ENCODE measurements at places on chromosomes 16 and 17. TPM values are rescaled to one million over a fixed set of nuclear protein-coding genes. Genes with fewer than 3 reads are reported as not detected.

Gene CX3CL1
- not detected for total RNA-seq

Gene GDPD3
- 5.1 TPM for total RNA-seq

Gene HOXB1
- not detected for total RNA-seq

Gene SCARF1
- total RNA-seq, result 0.21 TPM

Gene TMED6
- total RNA-seq, result not detected

Gene TSPAN10
- 0.48 TPM for total RNA-seq

Gene P2RX1
- total RNA-seq, result not detected

Gene SLC12A3
- 0.96 TPM for total RNA-seq

Gene SLC35G6
- total RNA-seq, result not detected

Gene IRX3
- total RNA-seq, result 3.4 TPM

Gene TMC8
- total RNA-seq, result 0.48 TPM

Gene GAST
- not detected for total RNA-seq

Gene CYGB
- total RNA-seq, result 21.0 TPM

Gene KRT9
- total RNA-seq, result not detected

Gene CASKIN1
- 0.96 TPM for total RNA-seq

Gene UNC45B
- total RNA-seq, result not detected

Gene CCL7
- total RNA-seq, result not detected

Gene MT1G
- 4.1 TPM for total RNA-seq

Gene SHISA9
- total RNA-seq, result under 0.01 TPM

Gene KRTAP17-1
- total RNA-seq, result not detected

Gene TSR1
- 102 TPM for total RNA-seq

Gene VAT1L
- not detected for total RNA-seq

Gene CD19
- not detected for total RNA-seq

Gene AATF
- total RNA-seq, result 36.0 TPM

Gene CCNF
- 7.2 TPM for total RNA-seq

Gene KRTAP9-6
- not detected for total RNA-seq

Gene SCGB1C2
- not detected for total RNA-seq

Gene UMOD
- total RNA-seq, result not detected

Gene ENPP7
- total RNA-seq, result not detected

Gene FAM222B
- total RNA-seq, result 1.7 TPM

Gene HOXB6
- 0.21 TPM for total RNA-seq

Gene YBX2
- 0.43 TPM for total RNA-seq

Gene WIPI1
- 74.9 TPM for total RNA-seq

Gene C1QTNF8
- not detected for total RNA-seq

Gene CHP2
- total RNA-seq, result 1.3 TPM

Gene MYO15A
- total RNA-seq, result under 0.01 TPM

Gene FAM20A
- not detected for total RNA-seq

Gene SEZ6
- not detected for total RNA-seq

Gene SNN
- 32.6 TPM for total RNA-seq

Gene MYH3
- total RNA-seq, result 0.48 TPM

Gene GJD3
- total RNA-seq, result not detected

Gene ATPAF2
- total RNA-seq, result 12.5 TPM

Gene STAT5A
- 1.3 TPM for total RNA-seq

Gene TBC1D3H
- total RNA-seq, result not detected

Gene PIGL
- total RNA-seq, result 13.7 TPM

Gene MPO
- total RNA-seq, result not detected

Gene KRT33B
- total RNA-seq, result 0.24 TPM

Gene CCL4
- not detected for total RNA-seq

Gene C17orf78
- not detected for total RNA-seq

Gene NUDT16L1
- 31.5 TPM for total RNA-seq

Gene DBNDD1
- total RNA-seq, result 7.5 TPM

Gene VMO1
- total RNA-seq, result 1.1 TPM

Gene ALOX12
- total RNA-seq, result 0.24 TPM

Gene RDM1
- total RNA-seq, result 1.4 TPM

Gene SLC5A10
- total RNA-seq, result under 0.01 TPM

Gene ADORA2B
- 34.7 TPM for total RNA-seq
